Activated CD8-positive, alpha-beta memory T cell treated with anti-CD3 and anti-CD28 coated beads, Interleukin-2, amount 50 U/mL, for 4 hours (primary cell): ENCODE measurements at places on chromosomes 2 and 18.

- peak; percentile 76 for DNase-seq
Observed at GRCh38 chr2:174748948-174749347, 15.3 kb downstream of the CHRNA1 start.

GRCh38 chr18:64444819-64445218 is 295.9 kb upstream of the LINC00305 start:
- no peak for DNase-seq

DNA sequence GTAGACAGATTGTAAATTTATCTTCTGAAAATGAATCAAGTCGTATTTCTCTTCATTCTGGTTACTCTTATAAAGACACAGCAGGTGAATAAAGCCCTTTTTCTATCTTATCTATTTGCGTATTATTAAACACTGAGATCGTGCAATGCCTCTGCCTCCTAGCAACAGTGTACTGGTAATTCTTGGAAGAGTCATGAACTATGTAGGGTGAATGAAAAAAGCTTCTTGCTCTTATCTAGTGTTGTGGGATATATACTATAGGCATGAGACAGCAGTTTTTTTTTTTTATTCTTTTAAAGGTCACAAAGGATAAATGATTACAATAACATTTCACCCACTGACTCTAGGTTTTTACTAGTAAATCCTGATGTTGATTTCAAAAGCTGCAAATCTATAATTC is 324.2 kb downstream of the PDE11A start:
- no peak for DNase-seq

GRCh38 chr2:210195101-210195852 is 24.1 kb upstream of the KANSL1L start:
- no peak for DNase-seq

DNA sequence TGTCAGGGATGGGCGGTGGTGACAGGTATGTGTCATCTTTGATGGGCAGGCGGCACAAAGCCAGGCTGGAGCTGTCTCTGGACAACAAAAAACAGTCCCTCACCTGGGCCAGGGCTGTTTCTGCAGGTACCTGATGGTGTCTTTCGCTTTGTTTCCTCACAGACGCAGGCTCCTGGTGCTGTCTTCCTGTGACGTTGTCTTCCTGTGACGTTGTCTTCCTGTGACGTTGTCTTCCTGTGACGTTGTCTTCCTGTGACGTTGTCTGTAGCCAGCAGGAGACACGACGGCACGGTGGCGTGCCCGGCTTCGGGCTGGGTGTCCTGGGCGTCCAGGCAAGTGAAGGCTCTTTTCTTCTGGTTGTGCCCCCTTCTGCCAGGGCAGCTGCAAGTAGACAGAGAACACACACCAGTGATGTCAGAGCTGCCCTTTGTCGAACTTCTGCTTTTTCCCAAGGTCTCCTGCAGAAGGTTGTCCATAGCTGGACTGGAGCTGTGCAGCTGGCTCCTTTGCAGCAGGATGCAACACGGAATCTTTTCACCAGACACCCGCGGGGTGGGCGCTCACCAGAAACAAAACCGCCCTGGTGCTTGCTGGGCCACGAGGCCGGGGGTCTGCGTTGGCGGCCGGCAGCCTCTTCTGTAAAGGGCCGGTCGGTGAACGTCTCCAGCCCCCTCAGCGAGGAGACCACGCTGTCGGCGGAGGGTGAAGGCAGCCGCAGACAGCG is 21.1 kb downstream of the GPR35 start:
- DNase-seq, result no peak

- DNase-seq, result peak; percentile 9
Observed at GRCh38 chr2:240604939-240605716, 18.6 kb downstream of the CAPN10 start.

GRCh38 chr2:113181258-113182051 is 7.7 kb downstream of the PSD4 start:
- DNase-seq, result no peak

DNA sequence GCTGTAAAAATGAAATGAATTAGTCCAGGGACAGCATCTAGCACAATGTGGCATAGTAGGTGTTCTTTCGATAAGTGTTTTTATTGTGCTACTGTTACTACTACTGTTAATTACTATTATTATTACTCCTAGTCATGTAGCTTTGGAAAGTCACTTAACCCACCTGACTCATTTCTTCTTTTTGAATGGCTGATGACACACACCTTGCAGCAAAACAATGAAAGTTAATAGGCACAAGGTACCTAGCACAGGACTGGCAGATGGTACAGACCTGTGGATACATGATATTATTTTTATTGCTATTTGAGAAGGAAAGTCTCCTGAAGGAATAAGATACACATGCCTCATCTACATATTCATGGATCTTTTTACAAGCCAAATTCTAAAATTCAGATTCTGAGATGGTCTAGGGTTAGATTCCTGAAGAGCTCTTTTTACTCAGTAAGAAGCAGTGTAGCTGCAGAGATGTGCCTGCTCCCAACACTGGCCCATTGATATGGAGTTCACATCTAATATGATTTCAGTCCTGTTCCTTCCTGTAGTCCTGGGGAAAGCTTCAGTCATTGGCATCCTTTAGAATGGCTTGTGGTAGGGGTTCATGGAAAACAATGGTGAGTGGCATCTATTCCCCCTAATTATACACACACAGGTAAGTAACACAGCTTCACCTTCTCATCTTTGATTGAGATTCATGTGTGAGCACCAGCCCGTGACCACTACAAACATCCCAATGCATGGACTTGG is 7.9 kb upstream of the ERMN start:
- DNase-seq, result no peak
